ENCODE measurements at places on chromosomes 4 and X.

DNA sequence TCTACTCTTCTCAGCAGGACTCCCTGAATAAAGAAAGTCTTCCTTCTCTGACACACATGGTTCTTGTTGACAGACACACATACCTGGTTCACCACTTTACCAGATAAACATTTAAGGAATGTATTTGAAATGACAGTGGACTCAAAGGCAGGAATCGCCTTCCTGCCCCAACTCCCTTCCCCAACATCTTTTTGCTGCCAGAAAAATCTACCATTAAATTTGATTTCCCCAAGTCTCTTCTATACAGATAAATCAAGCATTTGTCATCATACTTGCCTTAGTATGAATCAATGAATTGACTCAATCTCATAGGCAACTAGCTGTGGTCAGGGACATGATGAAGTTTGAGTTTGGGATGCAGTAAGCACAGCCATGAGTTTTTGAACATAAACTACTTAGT, 23.3 kb upstream of the ANXA5 start:
- no peak for DNase-seq

DNA sequence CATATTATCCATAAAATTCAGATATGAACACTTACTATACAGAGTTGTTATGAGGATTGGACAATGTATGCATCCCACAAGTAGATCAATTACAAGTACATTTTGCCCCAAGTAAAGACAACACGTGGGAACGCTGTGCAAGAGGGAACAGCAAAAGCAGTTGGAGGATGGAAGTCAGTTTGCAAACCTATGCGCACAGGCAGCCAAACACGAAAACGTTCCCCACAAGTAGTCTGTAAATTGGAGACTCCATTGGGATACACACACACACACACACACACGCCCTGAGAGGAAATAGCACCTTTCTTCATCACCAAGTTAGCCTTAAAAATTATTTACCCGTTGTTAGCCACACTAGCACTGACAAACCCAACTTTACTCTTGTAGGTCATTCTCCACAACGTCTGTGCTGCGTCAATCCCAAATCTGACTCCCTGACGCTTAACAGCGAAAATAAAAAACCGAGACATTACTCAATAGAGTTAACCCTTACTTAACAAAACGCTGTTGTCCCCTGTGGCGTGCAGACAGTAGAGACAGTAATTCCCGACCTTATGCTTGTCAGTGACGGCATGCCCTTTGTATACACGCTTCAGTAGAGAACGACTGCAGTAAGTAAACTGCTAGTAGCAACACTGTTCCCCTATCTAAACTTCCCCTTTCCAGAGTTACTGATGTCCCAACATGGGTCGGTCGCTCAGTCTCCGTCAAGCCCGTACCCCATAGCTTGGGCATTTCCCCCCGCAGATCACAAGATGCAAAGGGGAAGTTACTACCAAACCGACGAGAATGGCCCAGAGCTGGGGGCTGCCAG, 730 bp downstream of the MANBA start:
- DNase-seq, result no peak

DNA sequence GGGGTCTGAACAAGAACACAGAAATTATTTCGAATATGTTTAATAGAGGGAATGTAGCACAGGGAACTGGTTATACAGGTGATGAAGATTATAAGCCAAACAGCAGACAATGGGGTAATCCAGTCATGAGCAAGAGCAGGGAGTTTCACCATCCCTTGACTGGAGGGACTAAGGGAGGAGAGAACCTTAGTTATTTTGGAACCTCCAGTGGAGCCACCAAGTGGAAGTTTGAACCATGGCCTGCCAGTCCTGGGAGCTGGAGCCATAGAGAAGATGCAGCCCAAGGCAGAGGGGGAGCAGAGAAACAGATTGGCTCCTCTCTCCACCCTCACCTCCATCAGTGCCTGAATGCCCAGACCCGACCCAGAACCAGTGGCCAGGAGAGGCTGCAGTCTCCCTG, 264.6 kb upstream of the RASGEF1B start:
- DNase-seq, result no peak

DNA sequence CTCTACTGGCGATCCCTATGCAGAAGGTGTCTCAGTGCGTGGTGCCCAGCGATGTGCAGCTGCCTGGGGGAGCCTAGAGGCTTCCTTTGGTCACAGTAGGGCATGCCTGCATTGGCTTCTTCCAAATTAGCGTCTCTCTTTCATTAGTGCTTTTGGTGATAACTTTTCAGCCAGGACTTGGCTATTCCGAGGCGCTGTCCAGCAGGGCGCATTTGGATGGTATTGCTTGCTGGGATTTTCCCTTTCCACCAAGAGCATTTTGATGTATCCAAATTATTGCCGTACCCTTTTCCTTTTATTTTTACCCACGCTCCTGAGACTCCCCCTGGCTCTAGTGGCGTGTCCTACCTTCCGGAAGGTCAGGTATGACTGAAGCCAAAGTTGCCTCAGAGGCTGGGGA, 101.4 kb downstream of the SORCS2 start:
- no peak for DNase-seq

DNA sequence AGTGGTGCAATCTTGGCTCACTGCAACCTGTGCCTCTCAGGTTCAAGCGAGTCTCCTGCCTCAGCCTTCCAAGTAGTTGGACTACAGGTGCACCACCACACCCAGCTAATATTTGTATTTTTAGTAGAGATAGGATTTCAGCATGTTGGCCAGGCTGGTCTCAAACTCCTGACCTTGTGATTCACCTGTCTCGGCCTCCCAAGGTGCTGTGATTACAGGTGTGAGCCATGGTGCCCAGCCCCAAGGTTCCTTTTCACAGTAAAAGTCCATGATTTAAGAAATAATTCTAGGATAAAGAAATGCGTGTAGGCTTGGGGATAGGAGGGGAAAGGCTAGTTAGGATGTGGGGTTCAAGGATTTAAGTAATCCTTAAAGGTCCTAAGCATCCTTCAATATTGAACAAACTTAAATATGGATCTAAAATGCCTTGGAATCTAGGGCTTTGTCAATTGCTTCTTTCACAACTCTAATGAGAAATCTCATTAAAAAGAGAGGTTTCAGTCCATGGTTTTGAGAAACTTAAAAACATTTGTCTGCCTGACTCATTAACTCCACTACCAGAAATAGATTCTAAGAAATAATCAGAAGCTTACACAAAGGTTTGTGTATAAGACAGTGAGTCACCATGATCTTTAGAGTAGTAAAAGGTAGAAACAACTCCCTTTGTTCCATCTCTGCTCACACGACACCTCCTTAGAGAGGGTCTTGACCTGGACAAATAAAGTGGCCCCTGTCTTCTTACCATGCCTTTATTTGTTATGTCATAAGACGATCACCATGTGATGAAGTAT, 203.2 kb downstream of the PTTG2 start:
- DNase-seq, result no peak

GRCh38 chr4:8544282-8544681, 35.9 kb upstream of the GPR78 start:
- no peak for DNase-seq

DNA sequence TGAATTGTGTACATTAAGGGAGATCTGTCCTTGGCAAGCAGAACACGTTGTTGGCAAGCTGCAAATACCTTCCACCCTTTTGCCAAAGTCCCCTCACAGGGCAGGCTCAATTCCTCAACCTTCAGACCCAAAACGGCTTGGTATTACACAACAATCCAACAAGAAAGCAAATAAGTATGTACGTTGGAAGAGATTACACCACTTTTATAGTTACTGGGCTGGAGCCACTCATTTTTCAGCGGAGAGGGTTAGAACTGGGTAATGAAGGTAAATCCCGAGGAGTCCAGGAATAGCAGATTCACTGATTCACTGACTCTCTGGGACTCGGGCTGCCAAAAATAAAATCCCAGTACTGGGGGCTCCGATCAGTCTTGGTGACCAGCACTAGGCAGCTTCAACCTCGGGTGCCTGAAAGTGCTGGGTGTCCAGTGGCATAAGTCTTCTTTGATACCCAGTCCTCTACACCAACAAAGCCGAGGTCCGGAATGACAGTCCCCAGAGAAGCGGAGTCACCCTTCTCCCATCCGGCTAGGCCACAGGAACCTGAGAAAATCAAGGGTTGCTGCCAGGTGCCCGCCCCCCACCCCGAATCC, 587 bp downstream of the TIMM8A start:
- no peak for DNase-seq

- DNase-seq, result no peak
Measured at GRCh38 chrX:71623714-71624113, 5.4 kb upstream of the CXCR3 start.
